ENCODE measurements at places on chromosomes 13 and 19.

GRCh38 chr19:29881386-29881785 lies 60.7 kb upstream of the URI1 start:
- DNase-seq: no peak

DNA sequence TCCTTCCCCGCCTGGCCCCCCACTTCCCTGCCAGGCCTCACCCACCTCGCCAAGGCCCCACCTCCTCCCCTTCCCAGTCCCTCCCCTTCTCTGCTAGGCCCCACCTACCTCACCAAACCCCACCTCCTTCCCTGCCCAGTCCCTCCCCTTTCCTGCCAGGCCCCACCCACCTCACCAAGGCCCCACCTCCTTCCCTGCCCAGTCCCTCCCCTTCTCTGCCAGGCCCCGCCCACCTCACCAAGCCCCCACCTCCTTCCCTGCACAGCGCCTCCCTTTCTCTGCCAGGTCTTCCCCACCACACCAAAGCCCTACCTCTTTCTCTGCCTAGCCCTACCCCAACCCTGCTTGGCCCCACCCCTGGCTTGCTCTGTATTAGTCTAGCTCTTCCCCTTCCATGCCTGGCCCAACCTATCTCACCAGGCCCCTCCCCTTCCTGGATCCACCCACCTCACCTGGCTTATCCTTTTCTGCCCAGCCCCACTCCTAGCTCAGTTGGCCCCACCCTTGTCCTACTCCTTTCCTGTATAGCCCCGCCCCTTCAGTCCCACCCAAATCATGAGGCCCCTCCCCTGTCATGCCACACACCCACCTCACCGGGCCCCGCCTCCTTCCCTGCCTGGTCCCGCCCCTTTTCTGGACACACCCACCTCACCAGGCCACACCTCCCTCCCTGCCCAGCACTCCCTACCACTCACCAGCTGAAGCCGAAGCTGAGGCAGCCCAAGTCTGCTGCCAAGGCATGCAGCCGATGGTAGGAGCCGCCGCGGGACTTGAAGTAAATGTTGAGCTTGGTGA lies 16.2 kb downstream of the CERS1 start:
- no peak for DNase-seq

- no peak for DNase-seq
Measured at GRCh38 chr13:110242615-110243014, 64.3 kb downstream of the COL4A1 start.

- peak; percentile 65 for DNase-seq
Measured at GRCh38 chr19:56076498-56076897, 44.6 kb downstream of the ZNF787 start.

DNA sequence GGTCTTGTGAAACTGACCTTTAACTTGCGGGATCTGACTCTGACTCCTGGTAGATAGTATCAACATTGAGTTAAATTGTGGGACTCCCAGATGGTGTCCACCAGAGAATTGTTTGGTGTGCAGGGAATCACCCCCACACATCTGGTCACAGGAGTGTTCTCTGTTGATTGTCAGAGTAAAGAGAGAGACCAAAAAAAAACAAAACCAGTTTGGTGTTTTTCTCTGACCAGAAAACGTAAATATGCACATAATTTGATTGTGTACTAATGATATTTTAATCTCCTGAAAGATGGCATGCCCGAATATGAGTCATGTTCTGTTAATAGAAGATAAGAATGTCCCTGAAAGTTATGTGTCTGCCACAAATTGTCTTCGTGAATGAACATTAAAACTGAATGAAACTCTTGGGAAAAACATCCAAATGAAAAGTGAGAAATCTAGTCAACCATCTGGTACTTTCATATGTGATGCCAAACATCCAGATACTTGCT lies 118.5 kb upstream of the GPC6 start:
- no peak for DNase-seq

GRCh38 chr19:39996218-39996810 lies 546 bp upstream of the ZNF546 start:
- no peak for DNase-seq

DNA sequence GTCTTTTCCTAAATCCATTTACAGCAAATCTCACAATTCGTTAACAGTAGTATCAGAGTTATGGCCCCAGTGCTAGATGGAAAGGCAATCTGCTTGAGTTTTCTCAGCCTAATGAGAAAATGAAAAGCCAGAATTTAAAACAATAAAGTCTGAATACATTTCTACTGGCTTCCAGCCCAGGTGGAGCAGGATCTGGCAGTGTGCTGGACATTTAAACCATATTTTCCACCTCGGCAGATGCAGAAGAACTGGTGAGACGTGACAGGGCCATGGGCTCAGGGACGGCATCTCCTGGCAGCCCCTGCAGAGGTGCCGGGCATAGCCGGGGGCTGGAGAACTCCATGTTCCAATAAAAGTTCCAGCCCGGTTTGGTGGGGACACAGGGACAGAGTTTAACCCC lies 7.1 kb downstream of the SMIM7 start:
- no peak for DNase-seq

GRCh38 chr13:50593207-50593606 lies 250.3 kb downstream of the DLEU7 start:
- DNase-seq: no peak

DNA sequence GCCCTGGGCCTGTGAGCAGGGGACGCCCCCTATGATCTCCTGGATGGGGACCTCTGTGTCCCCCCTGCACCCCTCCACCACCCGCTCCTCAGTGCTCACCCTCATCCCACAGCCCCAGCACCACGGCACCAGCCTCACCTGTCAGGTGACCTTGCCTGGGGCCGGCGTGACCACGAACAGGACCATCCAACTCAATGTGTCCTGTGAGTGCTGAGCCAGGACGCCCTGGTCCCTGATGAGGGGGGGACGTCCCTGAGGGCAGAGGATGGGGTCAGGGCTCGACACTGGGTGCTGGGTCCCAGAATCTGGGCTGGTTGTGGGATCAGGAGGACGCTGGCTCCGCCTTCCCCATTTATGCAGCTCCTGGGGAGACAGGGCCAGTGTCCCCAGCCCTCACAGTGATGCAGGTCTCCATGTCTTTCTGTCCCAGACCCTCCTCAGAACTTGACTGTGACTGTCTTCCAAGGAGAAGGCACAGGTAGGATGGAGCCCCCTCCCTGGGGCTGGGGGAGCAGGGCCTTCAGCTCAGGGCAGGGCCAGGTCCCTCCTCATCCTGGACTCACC lies 2.5 kb downstream of the SIGLEC7 start:
- DNase-seq: no peak

GRCh38 chr13:113489549-113490495 lies 689 bp downstream of the DCUN1D2 start:
- peak; percentile 46 for DNase-seq

- DNase-seq: no peak
Measured at GRCh38 chr19:41457241-41457640, 14.3 kb downstream of the ERICH4 start.

GRCh38 chr19:8161135-8161646 lies 11.8 kb upstream of the FBN3 start:
- no peak for DNase-seq

DNA sequence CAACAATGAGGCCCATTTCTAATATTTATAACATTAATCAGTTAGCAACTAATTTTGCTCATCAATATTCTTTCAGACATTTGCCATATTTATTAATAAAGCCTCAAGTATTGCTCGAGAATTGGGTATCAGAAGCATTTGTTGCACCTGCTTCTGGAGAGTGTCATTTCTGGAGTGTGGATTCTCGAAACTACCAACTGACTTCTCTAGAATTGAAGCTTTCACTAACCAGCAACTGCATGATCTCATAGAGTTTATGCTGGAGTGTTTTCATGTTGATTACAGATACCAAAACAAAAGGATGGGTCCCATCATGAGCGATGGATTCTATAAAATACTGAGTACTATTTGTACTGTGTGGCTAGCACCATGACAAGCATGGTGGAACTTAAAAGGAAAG lies 121.0 kb upstream of the SLC7A1 start:
- no peak for DNase-seq

- DNase-seq: no peak
Measured at GRCh38 chr19:18339723-18340122, 675 bp upstream of the PGPEP1 start.

DNA sequence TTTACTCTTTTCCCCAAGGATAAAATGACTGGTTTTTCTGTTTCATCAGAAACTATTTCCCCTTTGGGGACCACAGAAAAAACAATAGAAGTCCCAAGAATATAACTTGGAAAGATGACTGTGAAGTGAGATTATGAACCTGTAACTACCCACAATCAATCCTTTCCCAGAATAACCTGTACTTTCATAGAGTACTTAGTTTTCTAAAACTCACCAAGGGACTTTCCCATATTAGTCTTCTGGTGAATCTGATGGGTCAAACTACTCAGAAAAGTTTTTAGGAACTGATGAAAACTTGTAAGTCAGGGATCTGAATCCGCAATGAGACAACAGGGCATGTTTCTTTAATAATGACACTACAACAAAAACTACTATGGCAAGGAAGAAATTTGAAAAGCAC lies 62.6 kb downstream of the STK24 start:
- DNase-seq: no peak

DNA sequence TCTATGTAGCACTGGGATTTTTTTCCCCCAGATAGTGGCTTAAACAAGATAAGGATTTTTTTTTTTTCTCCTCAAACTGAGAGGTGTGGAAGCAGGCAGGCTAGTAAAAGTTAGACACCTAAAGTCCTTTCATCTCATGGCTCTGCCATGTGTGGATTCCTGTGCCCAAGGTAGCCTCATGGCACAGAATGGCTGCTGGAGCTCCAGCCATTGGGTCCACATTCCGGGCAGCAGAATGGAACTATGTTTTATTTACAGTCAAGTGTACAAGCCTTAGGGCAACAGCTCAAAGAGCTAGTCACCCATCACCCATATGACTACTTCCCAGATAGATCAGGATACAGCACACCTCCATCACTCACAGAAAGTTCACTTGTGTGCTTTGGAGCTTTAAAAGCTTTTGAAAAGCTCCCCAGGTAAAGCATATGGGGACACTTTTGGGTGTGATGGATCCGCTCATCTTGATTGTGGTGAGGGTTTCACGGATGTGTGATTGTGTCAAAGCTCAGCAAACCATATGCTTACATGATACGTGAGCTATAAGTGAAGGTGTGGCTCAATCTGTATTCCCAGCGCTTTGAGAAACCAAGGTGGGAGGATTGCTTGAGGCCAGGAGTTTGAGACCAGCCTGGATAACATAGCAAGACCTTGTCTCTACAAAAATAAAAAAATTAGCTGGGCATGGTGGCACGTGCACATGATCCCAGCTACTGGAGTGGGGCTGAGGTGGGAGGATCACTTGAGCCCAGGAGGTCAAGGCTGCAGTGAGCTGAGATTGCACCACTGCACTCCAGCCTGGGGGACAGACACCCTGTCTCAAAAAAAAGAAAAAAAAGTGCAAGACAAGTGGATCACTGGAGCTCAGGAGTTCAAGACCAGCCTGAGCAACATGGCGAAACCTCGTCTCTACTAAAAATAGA lies 18.1 kb downstream of the PGLS start:
- no peak for DNase-seq

DNA sequence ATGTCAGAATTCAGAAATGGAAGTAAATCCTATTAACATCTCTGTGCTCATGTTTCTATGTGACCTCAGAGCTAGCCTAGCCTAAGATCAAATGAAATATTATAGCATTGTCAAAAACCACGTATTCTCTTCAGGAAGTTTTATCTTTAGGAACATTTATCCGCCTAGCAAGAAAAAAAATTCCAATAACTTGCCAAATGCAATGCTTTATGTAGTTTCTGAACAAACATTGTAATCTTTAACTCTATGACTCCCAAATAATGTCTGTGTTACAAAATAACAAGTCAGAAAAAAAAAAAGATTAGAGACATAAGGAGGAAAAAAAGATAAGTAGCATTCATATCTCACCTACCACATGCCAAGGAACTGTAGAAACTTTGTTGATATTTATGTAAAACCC lies 18.4 kb upstream of the IPO5 start:
- DNase-seq: no peak

GRCh38 chr19:46466536-46467196 lies 4.7 kb downstream of the PNMA8A start:
- no peak for DNase-seq

DNA sequence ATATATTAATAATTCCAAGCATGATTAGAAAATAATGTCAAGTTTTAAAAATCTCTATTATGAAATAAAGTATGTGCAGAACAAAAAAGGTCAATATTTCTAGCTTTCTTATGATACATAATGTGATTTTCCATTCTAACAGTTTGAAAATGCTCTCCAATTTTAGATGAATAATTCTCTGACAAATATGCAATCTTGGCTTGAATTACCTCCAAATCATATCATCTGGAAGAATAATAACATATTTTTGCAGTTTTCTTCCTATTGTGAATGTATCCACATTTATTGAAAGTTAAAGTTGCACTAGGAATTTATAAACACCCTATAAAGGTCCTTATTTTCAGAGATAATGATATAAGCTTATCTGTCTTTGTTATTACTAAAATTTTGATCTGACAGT lies 548.5 kb upstream of the SLC10A2 start:
- DNase-seq: no peak

DNA sequence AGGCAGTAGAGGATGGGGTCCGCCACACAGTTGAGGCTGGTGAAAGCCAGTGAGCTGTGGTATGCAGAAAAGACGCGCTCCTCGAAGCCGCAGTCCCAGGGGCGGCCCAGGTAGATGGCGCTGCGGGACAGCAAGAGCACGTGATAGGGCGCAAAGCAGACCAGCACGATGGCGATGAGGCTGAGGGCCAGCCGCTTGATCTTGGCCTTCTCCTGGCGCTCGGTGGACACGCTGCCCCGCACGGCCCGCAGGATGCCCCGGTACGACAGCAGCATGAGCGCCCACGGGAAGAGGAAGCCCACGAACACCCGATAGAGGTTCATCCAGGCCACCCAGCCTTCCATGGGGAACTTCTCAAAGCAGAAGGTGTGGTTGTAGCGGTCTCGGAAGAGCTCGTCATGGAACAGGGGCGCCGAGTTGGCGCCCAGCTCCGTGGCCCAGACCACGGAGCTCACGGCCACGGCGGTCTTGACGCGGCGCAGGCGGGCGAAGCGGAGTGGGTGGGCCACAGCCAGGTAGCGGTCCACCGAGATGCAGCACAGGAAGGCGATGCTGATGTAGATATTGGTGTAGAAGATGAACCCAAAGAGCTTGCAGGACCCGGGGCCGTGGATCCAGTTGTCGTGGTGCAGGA lies 6.5 kb upstream of the OPA3 start:
- DNase-seq: no peak

DNA sequence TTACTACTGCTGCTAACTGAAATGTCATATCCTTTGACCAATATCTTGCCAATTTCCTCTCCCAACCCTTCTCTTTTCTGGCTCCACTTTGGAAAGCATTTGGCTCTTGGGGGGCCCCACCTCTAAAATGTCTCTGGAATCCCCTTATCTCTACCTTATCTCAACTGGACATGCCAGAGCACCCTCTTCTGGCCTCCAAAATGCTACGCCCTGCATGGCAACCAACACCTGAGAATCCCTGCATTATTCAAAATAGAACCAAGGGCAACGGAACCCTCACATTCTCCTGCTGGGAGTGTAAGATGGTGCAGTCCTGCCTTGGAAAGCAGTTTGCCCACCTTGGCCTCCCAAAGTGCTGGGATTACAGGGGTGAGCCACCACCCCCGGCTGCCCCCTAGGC lies 35.3 kb downstream of the CERS4 start:
- no peak for DNase-seq

DNA sequence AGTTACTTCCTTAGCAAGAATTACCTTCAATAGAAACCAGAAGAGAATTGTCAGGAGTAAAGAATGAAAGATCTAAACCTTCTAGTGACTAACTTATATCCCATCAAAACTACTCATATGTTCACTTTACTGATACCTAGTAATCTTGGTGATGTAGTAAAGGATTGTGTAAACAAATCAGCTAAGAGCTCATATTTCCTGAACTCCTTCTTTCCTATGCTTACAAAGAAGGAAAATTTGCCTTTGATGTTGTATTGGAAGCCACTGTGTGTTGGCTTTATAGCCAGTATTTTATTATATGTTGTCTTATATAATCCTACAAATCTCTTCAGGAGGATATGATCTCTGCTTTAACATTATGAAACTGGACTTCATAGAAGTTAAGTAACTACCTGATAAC lies 671.0 kb downstream of the PCDH9 start:
- DNase-seq: no peak
